Activated effector memory CD4-positive, alpha-beta T cell treated with Interleukin-2 at 50 U/mL for 16 hours (primary cell): ENCODE measurements at places on chromosomes 2 and 18.

- peak; percentile 39 for DNase-seq
These were observed 89.4 kb upstream of the TAF1B start for GRCh38 chr2:9753665-9754531.

DNA sequence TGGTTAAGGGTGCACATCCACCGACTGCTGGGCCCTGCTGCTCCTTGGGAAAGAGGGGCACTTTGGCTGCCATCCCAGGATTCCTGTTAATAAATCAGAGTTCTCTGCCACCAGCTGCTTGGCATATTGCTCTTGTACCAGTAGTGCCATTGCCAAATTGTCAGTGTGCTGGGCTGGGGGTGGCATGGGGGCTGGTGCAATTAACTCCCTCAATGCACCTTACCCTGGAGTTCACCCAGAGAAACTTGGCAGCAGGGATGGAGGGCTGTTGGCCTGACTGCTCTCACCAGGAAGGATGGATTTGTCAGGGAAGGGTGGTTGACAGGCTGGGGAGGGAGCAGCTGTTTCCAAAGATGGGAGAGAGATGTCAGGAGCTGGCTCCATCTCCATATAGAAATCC, 94.6 kb upstream of the SKOR2 start:
- DNase-seq = no peak

DNA sequence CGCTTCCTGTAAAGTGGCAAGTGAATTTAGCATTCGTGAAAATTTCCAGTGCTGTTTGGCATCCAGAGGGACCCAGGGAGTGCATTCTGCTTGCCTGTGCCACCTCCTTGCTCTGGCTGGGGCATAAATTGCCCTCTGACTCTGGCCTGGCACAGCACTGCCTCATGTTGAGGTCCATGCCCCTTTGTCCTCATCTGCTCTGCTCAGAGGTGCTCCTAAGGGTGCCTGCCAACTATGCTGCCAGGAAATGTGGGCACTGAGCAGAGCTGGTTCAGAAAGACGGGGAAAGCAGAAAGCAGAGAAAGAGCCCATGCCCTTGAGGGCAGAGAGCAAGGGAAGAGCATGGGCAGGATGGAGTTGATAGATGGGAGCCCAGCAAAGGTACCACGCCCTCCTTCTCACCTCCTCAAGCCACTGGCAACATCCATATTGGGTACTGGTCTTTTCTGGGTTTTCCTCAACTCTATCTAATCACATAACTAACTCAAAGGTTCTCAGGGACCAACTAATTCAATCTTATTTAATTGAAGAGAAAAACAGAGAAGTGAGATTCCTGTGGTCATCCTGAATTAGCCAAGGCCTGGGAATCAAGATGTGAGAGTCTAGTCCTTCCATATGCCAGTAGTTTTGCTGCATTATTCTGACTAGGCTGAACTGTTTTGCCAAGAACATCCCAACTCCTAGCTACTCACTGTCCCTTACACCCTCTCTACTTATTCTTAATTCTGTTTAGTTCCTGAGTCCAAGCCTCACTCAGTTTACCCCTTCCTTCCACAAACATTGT, 441.5 kb upstream of the TNP1 start:
- no peak for DNase-seq

DNA sequence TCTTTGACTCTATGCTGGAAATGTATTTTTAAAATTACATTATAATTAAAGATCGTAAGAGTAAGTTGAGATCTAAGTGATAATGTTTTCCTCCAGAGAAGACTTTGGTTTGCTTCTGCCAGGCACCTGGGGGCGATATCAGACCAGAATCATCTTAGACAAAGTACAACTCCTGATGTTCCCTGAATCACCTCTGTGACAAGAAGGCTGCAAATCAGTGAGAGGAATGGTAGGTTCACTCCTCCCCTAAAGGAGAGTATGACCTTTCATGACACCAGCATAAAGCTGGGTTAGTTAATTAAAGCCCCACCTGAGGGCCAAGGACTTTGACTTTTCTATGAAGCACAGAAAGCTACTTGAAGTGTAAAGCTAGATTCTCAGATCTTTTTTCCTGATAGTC, 114.4 kb upstream of the DTNA start:
- DNase-seq = no peak
